CD4-positive, CD25-positive, alpha-beta regulatory T cell (primary cell): ENCODE measurements at places on chromosomes 2 and 18.

DNA sequence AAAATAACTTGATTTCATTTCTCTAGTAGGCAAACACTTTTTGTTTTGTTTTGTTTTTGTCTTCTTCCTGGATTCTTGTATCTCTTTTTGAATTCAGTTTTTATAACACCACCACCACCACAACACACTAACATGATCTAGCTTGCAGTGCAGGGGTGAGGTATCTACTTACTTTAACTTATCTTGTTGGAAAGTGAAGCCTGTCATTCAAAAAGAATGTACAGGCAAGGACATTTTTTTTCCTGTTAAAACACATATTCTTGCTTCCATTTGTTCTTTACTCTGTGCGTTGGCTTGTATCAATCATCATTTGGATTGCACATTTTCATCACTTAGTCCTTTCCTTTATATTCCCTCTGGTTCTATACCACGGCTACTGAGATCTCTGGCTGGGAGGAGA lies 824.2 kb downstream of the PLCL1 start:
- DNase-seq = no peak

- DNase-seq = peak; percentile 78
These were observed 3.3 kb upstream of the GPBAR1 start for GRCh38 chr2:218257390-218257981.

- peak; percentile 24 for DNase-seq
These were observed 137.5 kb downstream of the TPO start for GRCh38 chr2:1550658-1551316.

- no peak for DNase-seq
These were observed 91.1 kb downstream of the RBMS1 start for GRCh38 chr2:160402501-160402900.

DNA sequence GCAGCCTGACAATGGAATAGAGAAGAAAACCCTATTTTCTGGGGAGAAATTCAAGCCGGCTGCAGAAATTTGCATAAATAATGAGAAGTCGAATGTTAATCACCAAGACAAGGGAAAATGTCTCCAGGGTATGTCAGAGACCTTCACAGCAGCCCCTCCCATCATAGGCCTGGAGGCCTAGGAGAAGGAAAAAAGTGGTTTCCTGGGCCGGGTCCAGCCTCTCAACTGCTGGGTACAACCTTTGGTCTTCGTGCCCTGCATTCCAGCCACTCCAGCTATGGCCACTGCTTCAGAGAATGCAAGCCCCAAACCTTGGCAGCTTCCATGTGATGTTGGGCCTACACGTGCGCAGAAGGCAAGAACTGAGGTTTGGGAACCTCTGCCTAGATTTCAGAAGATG lies 6.0 kb upstream of the SCRN3 start:
- no peak for DNase-seq

DNA sequence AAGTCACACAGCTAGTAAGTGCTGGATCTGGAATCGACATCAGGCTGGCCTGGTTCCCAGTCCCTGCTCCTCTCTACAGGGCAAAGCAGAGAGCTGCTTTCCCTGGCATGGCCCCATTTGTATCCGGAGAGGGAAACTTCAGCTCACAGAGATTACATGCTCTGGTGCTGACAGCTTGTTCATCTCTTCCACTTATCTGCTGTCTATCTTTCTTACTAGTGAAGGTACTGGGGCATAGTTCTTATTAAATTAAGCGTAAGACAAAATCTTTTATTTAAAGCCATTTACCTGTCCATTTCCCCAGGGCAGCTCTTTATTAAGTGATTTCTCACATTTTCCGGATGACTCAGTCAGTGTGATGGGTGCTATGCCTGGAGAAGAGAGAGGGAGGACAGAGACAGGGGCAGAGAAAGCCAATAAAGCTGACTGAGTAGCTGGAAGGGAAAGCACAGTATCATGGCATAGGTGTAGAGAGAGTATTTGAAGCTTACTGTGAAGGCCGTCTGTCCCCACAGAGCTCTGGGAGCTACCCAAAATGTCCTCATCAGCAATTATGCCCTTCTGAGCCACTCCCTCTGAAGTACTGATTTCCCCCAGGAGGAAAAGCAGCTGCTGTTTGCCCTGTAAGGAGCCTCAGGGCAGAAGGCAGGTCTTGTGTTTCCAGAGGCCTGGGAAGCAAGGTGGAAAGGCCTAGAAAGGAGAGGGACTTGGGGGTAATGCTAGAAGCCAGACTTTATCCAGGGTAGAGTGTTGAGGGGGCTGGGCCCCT lies 44.1 kb upstream of the EPAS1 start:
- no peak for DNase-seq

DNA sequence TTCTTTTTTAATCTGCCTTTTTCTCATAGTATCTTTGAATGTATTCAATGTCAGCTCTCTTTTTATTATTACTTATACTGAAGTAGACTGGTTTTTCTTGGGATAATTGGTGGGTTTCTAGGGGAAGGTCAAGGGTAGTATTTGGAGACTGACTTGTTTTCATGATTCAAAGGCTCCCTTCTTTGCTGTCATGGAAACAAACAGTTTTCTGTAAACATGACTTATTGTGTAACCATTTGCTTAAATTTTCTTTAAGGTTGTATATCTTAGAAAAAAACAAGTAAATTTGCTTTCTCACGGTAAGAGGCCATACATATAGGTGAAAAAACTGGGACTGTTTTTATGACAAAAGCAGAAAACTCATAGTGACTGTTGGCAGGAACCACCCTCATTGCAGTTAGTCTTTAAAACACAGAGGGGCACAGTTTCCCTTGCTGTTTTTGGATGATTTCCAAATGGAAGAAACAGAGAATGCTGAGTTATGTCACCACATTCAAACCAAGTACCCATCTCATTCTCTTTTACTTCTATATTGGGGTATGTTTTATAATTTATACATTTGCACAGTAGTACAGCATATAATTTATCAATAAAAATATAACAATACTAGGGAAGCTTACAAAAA lies 5.8 kb upstream of the RDH14 start:
- DNase-seq = no peak

- no peak for DNase-seq
These were observed 50.4 kb downstream of the PKP4 start for GRCh38 chr2:158507141-158507540.

- DNase-seq = peak; percentile 75
These were observed 49.9 kb downstream of the DGKD start for GRCh38 chr2:233404222-233404621.

DNA sequence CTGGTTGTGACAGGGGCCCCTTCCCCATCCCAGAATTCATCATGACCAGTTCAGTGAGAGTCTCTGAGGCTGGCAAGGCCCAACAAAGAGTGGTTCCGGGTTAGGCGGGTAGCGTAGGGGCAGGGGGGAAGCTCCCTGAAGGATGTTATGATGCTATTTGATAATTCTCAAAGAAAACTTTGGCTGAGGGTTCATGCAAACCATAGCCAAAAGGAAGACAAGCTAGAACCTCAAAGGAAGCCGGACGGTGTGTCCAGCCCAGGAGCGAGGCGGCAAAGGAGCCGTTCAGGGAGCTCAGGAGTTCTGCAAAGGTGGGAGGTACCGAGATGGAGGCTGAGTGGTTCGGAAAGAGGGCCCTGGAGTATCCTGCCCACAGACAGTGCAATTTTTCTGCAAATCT lies 226.8 kb upstream of the RAB6C start:
- DNase-seq = no peak

DNA sequence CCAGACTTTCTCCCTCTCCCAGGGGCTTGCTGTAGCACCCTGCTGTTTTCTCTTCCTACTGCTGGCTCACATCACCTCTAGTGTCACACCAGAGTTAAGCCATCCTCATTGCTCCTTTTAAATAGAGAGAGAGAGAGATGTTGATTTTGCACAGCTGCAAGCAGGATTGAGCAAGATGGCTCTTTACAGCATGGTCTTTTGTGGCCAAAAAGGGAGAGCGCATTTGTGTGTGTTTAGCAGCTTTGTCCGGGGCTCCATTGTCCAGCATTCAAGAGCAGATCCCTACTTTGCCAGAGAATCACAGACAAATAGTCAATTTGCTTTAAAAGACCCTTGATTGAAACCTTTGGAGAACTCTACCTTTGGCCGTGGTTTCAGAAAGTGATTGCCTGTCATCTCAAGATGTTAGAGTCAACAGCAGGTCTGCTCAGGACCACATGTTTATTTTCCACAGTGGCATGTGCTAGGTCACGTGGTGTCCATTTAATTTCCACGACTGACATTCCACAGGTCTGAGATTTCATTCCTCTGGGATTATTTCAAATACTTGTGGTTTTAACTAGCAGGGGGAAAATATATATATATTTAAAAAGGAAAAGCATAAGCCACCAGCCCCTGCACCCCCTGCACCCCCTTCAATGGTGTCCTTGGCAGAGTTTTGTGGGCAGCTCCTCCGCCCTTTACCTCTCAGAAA lies 359.9 kb upstream of the SLC14A2 start:
- DNase-seq = no peak

- no peak for DNase-seq
These were observed 357.1 kb downstream of the CCDC85A start for GRCh38 chr2:56540916-56541315.

DNA sequence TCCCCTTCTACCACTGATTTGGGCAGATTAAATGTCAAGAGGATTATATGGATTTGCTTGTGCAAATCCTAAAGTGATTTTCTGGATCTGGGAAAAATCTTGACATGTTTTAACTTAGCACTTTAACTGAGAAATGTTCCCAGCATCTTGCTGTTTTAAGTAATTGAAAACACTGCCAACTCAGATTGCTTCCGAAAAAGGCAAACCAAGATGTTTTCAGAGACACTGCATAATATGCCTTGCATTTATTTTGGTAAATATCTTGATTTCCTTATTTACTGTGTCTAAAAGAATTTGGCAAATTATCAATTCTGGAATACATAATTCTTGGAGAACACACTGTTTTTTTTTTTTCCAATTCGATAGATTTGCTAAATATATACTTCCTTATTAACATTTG lies 385.0 kb upstream of the FAM98A start:
- DNase-seq = no peak

DNA sequence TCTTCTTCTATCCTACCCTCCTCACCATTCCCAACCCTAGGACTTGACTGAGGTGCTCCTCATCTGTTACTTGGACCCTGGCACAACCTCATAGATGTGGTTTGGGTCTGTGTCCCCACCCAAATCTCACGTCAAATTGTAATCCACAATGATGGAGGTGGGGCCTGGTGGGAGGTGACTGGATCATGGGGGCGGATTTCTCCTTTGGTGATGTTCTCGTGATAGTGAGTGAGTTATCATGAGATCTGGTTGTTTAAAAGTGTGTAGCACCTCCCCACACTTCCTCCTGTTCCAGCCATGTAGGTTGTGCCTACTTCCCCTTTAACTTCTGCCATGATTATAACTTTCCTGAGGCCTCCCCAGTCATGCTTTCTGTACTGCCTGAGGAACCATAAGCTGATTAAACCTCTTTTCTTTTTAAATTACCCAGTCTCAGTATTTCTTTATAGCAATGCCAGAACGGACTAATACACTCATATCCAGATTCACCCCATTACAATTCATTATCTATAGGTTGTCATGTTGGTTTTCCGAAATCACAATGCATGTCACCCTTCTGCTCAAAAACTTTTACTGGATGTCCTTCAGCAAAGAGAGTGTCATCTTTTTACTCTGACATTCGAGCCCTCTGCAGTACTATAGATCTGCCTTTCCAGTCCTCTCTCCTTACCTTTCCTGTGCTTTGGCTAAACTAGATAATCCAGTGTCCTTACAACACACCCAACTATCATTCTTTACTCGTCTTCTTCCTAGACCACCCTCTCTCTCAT lies 45.7 kb downstream of the APOB start:
- DNase-seq = no peak

DNA sequence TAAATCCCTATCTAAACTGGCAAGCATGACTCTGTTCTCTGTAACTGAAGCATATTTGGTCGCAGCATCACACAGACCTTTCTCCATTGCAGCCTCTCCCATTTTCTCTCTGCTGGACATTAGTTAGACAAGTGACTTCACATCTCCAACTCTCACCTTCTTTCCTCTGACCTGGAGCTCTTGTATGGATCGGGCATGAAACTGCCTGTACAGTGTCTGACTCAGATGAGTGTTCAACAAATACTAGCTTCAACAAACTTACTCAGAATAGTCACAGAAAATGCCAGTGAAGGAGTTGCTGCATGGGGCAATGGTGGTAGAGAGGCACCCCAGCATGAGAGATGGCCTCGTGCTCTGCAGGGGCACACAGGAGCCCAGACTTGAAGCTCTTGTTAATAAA lies 104.7 kb upstream of the COPS8 start:
- no peak for DNase-seq

DNA sequence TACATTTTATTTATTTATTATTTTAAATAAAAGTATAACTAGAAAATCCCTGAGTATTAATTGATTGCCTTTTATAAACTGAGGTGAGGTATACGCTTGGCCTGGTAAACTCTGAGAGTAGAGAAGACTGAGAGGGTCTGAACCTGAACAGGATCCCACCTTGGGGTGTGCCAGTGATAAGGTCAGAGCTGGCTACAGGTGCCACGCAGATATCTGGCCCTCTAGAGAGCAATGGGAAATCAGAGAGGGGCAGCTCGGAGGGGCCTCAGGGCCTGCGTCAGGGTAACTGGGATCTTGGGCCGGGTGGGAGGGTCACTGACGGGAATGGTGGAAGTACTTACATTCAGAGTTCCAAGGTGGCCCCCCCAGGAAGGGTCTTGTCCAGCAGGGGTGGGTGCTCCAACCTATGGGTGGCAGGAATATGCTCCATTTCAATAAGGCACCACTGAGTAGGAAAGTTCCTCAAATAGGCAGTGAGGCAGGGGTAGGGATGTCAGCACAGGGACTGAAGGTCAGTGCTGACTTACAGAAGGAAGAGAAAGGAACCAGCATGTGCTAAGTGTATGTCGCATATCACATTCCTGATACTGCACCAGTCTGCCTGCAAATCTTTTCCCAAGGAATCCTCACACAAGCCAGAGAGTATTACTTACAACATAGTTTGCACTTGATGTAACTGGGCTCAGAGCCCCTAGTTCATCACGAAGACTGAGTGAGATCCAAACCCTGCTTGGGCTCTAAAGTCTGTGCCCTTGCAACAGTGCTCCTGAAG lies 706.0 kb upstream of the RAB6C start:
- DNase-seq = no peak

GRCh38 chr2:196431076-196431475 lies 208.4 kb upstream of the CCDC150 start:
- no peak for DNase-seq
